ENCODE measurements at places on chromosomes 1 and 21. TPM values are rescaled to one million over a fixed set of nuclear protein-coding genes. Genes with fewer than 3 reads are reported as not detected.

Gene LORICRIN
- not detected for total RNA-seq

Gene ZSWIM5
- 4.4 TPM for total RNA-seq

Gene LCE2B
- total RNA-seq, result not detected

Gene VANGL1
- total RNA-seq, result 19.2 TPM

Gene FNDC10
- 4.1 TPM for total RNA-seq

Gene DFFA
- total RNA-seq, result 36.1 TPM

Gene TNNT2
- 1.4 TPM for total RNA-seq

Gene PEAR1
- 10.0 TPM for total RNA-seq

Gene GJA8
- total RNA-seq, result not detected

Gene RIPPLY3
- 0.18 TPM for total RNA-seq

Gene VWA1
- 83.3 TPM for total RNA-seq

Gene HES3
- total RNA-seq, result not detected

Gene ARTN
- total RNA-seq, result 5.7 TPM

Gene LINGO4
- 0.31 TPM for total RNA-seq

Gene AVPR1B
- total RNA-seq, result not detected

All from ureter (tissue), 1 donor.